GM12892 (cell line): ENCODE measurements at places on chromosomes 5 and 9.

GRCh38 chr5:6585168-6585567, 47.7 kb downstream of the NSUN2 start:
- DNase-seq, result no peak

DNA sequence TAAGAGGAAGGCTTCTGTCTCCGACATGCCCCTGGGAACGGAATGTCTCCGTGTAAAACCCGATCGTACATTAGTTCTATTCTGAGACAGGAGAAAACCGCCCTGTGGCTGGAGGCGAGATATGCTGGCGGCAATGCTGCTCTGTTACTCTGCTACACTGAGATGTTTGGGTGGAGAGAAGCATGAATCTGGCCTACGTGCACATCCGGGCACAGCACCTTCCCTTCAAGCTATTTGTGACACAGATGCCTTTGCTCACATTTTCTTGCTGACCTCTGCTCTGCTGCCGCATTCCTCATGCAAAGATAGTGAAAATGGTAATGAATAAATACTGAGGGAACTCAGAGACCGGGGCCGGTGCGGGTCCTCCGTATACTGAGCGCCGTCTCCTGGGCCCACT, 2.2 kb upstream of the DPP7 start:
- no peak for DNase-seq

GRCh38 chr5:591746-592145, 20.4 kb upstream of the CEP72 start:
- DNase-seq, result no peak

- DNase-seq, result no peak
Observed at GRCh38 chr5:134659922-134660321, 11.3 kb downstream of the SEC24A start.

DNA sequence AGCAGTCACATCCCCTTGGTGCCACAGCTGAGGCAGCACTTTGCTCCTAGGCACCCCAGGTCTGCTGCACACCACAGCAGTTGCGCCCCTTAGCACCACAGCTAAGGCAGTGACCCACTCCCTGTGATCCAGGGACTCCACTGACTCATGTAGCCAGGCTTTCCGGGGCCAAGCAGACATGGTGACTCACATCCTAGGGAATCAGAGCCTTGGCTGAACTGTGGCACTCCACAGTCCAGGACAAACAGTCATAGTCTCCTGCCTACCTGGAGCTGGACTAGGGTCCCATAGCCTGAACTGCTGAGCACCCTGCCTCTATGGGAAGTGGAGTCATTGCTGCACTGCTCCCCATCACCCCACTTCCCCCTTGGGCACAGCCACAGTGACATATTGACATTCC, 338.7 kb downstream of the NPR3 start:
- DNase-seq, result no peak

DNA sequence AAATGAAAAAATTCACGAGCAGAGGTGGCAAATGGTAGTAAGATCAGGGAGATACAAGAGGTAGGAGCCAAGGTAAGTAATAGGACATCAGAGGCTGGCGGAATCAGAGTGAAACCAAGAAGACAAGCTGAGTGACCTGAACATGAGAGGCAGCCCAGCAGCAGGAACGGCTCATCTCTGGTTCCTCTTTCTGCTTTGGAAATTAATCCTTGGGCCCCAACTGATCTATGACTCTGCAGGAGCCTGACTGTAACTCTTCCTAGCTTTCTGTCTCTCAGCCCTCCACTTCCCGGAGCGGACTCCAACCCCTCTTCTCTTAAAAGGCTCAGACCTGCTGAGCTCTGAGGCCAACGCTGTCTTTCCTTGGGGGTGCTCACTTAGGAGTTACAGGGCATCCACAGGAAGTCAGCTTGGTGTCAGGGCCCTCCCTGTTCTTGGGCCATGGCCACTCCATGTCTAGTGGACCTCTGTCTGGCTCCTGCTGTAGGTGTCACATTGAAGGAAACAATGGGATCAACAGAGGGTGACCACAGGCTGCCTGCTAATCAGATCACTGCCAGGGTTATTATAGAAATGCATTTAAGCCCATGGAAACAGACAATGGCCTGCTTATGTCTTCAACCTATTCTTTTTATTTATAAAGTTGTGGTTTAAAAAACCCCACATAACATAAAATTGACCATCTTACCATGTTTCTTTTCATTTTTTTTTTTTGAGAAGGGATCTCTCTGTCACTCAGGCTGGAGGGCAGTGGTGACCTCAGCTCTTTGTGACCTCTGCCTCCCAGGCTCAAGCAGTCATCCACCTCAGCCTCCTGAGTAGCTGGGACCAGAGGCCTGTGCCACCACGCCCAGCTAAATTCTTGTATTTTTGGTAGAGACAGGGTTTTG, 22.5 kb upstream of the SHB start:
- DNase-seq, result peak; percentile 33

- no peak for DNase-seq
Observed at GRCh38 chr9:138024831-138025291, 147.3 kb downstream of the CACNA1B start.

GRCh38 chr5:32369032-32369431, 56.3 kb upstream of the MTMR12 start:
- DNase-seq, result no peak

DNA sequence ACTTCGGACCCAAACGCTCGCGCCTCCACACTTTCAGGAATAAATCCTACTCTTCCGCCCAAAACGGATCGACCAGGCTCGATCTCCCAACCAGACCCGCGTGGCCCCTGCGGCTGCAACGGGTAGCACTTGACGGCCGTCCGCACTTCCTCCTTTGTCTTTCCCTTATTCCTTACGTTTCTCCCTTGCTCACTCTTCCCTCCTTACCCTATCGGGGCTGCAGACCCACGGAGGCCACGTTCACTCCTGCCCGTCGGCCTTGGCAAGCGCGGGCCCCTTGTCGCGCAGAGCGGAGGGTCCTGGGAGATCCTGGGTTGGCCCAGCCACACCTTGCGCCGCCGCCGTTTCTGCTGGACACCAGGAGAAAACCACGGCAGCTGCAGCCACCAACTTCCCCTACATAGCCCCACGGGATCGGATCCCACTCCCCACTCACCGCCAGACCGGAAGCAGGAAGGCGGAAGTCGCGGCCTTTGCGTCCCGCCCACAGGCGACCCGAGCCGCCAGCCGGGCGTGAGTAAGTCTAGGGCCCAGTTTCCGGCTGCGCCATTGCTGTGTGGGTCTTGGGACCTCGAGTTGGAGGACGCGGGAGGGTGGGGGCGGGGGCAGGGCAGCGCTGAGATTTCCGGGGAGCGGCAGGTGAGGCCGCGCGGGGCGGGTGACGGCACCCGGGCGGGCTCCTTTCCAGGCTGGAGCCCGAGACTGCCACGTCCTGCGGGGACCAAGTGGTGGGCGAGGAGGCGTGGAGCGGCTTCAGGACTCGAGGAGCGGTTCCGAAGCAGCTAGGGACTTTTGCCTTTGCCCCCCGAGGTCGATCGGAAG, at the start of gene SMIM15:
Gene SMIM15 (minus strand): TSS at position 459 of the 822 bp plus-strand sequence. CDS start 2,297 bp downstream, outside the sequence.
- peak; percentile 82 for DNase-seq

- DNase-seq, result no peak
Observed at GRCh38 chr9:35813434-35814105, 1.3 kb downstream of the HINT2 start.

GRCh38 chr9:79263628-79264027, 308.1 kb upstream of the TLE4 start:
- DNase-seq, result no peak

DNA sequence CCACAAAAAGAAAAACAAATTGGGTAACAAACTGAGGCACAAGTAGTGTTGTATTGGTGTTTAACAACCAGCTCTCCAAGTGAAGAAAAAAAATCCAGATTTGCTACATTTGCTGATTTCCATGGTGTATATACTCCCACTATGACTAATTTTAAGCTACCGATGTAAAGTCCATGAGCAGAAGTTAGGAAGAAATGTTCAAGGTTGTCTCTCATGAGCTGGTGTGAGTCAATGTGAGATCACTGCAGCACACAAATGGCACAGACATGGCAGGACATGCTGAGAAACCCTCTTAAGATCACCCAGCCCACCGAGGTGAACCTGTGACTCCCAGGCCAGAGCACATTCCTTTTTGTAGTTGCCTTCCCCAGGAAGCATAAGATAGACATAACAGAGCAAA, 36.2 kb downstream of the SLC44A1 start:
- DNase-seq, result no peak

DNA sequence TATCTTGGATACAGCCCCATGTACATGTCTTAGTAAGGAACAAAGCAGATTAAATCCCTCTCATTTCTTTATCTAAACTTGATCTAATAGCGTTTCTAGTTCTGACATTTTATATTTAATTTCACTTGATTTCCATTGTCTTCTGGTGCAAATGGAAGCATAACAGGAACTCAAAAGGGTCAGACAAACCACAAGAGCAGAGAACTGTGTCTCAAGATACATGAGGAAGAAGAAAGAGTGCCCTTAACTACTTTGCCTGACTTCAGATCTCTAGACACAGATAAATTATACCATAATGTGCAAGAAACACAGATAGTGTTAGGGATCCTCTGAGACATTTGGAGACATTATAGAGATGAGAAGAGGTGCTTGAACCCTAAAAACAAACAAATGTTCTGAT, 20.7 kb upstream of the STX17 start:
- DNase-seq, result no peak

DNA sequence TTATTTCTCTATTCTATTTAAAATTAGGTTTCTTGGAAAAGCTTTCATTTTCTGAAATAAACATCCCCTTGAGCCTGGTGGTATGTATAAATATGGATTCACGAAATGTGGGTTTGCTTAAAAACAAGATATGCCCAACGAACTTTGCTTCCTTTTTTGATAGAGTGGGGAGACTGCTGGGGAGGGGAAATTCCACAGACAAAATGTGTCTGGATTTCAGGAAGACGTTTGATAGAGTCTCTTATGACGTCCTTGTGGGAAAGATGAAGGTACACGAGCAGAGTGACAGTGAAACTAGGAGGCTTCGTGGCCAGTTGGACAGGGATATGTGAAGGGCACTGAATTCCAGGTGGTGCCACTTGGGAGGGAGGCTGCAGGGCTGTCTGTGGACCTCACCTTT, 84.5 kb upstream of the RPS23 start:
- no peak for DNase-seq

DNA sequence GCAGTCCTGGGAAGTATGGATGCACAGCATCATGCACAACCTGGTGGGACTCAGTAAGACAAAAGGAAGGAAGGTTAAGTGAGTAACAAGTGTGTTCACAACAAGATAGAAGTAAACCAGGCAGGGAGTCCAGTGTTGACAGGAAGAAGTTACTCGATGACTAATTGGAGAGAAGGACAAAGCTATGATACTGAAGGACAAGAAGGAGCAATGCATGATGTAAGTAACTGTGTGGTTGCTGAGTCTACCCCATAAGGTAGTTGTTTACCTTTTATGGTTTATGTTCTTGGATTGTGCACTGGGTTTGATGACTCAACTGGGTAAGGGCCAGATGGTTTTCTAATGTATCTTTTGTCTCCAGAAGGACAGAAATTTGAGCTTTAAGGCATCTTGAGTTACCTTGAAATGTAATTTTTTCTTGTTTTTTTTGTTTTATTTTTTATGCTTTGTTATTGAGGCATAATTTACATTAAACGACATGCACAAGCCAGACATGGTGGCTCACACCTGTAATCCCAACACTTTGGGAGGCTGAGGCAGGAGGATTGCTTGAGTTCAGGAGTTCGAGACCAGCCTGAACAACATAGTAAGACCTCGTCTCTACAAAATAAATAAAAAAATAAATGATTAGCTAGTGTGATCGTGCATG, 89.2 kb upstream of the CAST start:
- no peak for DNase-seq

GRCh38 chr5:36644727-36645126, 38.3 kb downstream of the SLC1A3 start:
- no peak for DNase-seq

DNA sequence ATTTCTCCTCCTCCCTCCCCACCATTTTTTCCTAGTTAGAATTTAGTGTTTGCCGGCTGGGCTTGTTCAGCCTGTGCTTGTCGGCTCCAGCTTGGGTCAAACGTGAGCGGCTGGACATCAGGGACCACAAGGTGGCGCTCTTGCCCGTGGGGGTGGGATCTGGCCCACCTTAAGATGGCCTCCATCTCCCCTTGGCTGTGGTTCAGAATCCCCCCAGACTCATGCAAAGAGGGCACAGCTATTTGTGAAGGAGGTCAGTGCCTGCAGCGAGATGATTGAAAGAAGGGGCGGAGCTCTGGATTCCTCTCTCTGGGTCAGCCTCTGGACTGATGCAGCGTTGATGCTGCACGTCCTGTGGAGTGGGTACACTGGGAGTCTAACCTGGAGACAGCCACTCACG, 283.3 kb upstream of the TUT7 start:
- DNase-seq, result no peak

GRCh38 chr9:7340451-7340850, 459.1 kb downstream of the DMAC1 start:
- no peak for DNase-seq

DNA sequence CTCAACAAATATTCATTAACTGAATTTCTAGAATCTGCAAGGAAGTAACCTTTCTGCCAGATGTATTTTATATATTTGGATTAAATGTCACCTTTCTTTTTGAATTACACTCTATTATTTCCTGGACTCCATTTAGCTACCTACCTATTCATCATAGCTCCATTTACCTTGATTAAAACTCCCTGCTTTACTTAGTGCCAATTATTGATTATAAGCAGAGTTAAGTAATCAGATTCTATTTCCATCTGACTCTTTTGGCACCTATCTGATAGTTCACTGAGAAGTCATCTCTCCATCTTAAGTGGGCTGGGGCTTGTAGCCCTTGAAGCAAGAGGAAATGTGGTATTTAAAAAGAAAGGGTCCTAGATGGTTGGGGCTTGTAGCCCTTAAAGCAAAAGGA, 88.6 kb downstream of the TRPM3 start:
- DNase-seq, result no peak
